Fibroblast of lung (primary cell): ENCODE measurements at places on chromosomes 4 and X.

GRCh38 chr4:2857349-2857927, 13.8 kb downstream of the ADD1 start:
- no peak overlapping the region for H3K4me3 ChIP-seq
- no peaks in the 10 kb centered on the region for H3K27me3 ChIP-seq
- peaks cover 20% of the 10 kb centered on the region for H3K4me1 ChIP-seq
- no peak overlapping the region for H3K27ac ChIP-seq

- no peaks in the 10 kb centered on the region for H3K27me3 ChIP-seq
- no peak overlapping the region for H3K4me3 ChIP-seq
- peaks cover 8% of the 10 kb centered on the region for H3K36me3 ChIP-seq
- H3K4me1 ChIP-seq, result peaks cover 3% of the 10 kb centered on the region
These were observed 86.2 kb downstream of the HPRT1 start for GRCh38 chrX:134546187-134546586.

DNA sequence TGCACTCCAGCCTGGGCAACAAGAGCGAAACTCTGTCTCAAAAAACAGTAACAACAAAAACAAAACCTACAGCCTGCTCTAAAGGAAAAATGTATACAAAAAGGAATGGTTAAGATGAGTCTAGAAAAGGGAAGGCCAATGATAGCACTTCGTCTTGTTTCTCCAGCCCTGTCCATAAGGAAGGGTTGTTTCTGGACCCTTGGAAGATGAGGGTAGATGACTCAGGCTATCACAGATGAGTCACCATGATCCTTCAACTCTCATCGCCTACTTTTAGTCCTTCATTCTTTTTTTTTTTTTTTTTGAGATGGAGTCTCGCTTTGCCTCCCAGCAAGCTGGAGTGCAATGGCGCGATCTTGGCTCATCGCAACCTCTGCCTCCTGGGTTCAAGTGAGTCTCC, 8.8 kb downstream of the PLA2G12A start:
- no peaks in the 10 kb centered on the region for H3K4me1 ChIP-seq
- no peaks in the 10 kb centered on the region for H3K27me3 ChIP-seq
- no peak overlapping the region for H3K4me3 ChIP-seq
- H3K27ac ChIP-seq, result no peak overlapping the region
- H3K36me3 ChIP-seq, result no peaks in the 10 kb centered on the region
- DNase-seq, result peak; percentile 64

DNA sequence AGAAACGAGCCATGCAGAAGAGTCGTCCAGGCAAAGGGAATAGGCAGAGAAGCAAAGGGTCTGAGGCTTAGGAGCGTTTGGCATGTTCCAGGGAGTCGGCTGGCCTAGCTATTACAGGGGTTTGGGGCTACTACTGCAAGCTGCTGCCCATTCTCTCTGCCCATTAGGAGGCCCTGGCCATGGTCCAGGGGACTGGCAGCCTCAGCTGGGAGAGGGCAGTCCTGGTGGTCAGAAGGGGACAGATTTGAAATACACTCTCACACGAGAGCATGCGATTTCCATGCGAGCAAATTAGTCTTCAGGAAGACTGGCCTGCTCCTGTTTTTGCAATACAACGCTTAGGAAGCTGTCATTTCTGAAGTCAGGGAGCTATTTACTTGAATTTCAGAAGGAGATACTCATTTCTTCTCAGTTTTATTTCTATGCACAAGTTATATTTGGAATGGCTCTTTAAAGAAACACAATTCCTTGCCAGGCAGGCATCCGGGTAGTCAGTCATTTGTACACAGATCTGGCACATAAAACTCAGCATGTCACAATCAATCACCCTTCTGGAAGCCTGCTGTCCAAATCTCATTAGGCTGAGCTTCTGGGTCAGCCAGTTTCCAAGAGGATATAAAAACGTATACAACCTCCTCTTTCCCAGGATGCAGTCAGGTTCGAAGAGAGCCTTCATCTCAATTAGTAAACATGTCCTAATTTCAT, 27.0 kb downstream of the PROM1 start:
- no peak overlapping the region for H3K27ac ChIP-seq
- H3K27me3 ChIP-seq, result peaks cover 5% of the 10 kb centered on the region
- H3K4me3 ChIP-seq, result no peak overlapping the region
- H3K36me3 ChIP-seq, result no peaks in the 10 kb centered on the region

GRCh38 chrX:21295246-21295820, 78.9 kb upstream of the CNKSR2 start:
- H3K36me3 ChIP-seq, result no peaks in the 10 kb centered on the region
- H3K27me3 ChIP-seq, result no peaks in the 10 kb centered on the region
- H3K4me3 ChIP-seq, result no peak overlapping the region
- H3K4me1 ChIP-seq, result no peaks in the 10 kb centered on the region

DNA sequence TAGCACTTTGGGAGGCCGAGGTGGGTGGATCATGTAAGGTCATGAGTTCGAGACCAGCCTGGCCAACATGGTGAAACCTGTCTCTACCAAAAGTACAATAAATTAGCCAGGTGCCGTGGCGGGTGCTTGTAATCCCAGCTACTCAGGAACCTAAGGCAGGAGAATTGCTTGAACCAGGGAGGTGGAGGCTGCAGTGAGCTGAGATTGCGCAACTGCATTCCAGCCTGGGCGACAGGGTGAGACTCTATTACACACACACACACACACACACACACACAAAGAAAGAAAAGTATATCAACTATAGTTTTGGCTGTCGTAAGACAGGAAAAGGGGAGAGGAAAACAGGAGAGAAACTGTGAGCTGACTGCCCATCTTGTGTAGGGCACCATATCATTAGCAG, 171.7 kb downstream of the ADAMTS3 start:
- DNase-seq, result peak; percentile 19
- no peak overlapping the region for H3K4me3 ChIP-seq
- no peaks in the 10 kb centered on the region for H3K36me3 ChIP-seq
- no peaks in the 10 kb centered on the region for H3K4me1 ChIP-seq
- no peaks in the 10 kb centered on the region for H3K27me3 ChIP-seq

DNA sequence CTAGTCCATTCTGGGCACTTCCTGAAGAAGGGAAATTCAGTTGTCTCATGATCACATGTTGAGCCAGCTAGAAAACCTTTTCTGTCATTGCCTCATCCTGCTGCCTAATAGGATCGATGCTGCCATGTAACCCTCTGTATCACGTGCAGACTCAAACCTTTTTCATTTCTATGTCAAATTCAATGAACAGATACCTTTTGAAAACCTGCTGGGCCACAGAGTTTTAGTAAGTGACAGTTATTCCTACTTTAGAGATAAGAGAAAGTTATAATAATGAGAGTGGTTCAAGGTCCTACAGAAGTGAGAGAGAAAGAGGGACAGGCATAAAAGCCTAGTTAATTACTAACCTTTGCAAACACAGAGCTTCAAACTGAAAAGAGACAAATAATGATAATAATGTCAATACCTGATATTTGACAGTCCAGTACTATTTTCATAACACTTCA, 46.0 kb downstream of the MAOA start:
- no peak overlapping the region for H3K4me3 ChIP-seq
- no peaks in the 10 kb centered on the region for H3K27me3 ChIP-seq
- H3K27ac ChIP-seq, result no peak overlapping the region
- DNase-seq, result no peak

GRCh38 chrX:4238916-4239315, 525.5 kb upstream of the PRKX start:
- H3K27ac ChIP-seq, result no peak overlapping the region
- no peaks in the 10 kb centered on the region for H3K27me3 ChIP-seq
- no peak overlapping the region for H3K4me3 ChIP-seq

GRCh38 chrX:148441387-148441786, 59.0 kb upstream of the AFF2 start:
- H3K27ac ChIP-seq, result no peak overlapping the region
- no peak overlapping the region for H3K4me3 ChIP-seq
- H3K4me1 ChIP-seq, result no peaks in the 10 kb centered on the region
- DNase-seq, result no peak

DNA sequence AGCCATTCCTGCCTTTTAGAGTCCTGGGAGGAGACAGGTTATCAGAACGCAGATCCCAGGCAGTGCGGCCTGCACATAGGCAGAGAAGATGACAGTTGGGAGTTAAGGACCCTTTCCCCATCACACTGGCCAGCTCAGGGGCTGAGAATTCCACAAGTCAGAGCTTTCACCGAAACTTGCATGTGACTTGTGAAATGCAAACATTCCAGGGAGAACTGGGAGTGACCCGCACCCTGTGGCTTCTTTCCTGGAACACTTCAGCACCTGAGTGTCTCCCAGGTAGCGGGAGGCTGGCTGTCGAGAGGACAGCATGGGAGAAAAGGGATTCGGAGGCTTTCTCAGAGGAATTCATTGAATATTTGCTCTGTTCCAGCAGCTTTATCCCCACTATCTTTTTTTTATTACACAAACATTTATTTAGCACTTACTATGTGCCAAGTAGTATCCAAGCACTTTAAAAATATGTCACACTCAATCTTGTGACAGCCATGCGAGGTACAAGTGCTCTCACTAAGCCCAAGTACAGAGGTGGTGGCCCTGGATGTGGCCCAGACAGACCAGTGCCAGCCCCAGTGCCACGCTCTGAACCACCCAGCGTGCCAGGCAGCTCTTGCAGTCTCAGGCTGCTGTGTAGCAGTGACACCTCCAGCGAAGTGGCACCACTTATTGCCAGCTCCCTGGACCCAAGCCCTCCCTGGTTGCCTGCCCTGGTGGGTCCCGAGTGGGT, 100.5 kb downstream of the PHKA2 start:
- no peaks in the 10 kb centered on the region for H3K36me3 ChIP-seq
- DNase-seq, result no peak
- H3K4me1 ChIP-seq, result peaks cover 6% of the 10 kb centered on the region
- H3K4me3 ChIP-seq, result no peak overlapping the region
- no peaks in the 10 kb centered on the region for H3K27me3 ChIP-seq
- no peak overlapping the region for H3K27ac ChIP-seq

GRCh38 chr4:159272273-159273140, 169.6 kb downstream of the RAPGEF2 start:
- DNase-seq, result peak; percentile 23
- H3K4me3 ChIP-seq, result no peak overlapping the region
- H3K36me3 ChIP-seq, result no peaks in the 10 kb centered on the region
- H3K27me3 ChIP-seq, result no peaks in the 10 kb centered on the region
- H3K4me1 ChIP-seq, result peaks cover 15% of the 10 kb centered on the region

DNA sequence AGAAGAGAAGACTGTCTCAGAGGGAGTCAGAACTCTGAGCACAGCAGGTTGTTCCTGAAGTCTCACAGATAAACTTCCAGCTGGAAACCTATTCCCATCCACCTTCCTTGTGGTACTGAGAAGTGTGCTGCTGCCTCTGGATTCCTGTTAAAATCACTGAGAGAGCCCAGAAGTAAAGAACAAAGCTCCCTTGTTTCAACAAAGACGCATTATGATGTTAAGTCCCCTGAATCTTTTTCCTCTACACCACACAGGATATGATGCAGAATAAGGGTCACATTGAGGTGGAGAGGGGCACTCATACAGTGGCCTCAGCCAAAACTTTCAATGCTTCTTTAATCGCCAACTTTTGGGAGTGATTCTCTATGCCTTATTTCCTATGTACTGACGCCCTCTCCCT, 321.0 kb downstream of the OPHN1 start:
- no peaks in the 10 kb centered on the region for H3K27me3 ChIP-seq
- no peak overlapping the region for H3K27ac ChIP-seq
- H3K4me1 ChIP-seq, result no peaks in the 10 kb centered on the region
- peak; percentile 69 for DNase-seq
- H3K36me3 ChIP-seq, result no peaks in the 10 kb centered on the region

GRCh38 chr4:5888222-5889001, 4.5 kb downstream of the CRMP1 start:
- no peak for DNase-seq
- H3K27ac ChIP-seq, result no peak overlapping the region
- peaks cover 44% of the 10 kb centered on the region for H3K27me3 ChIP-seq
- no peak overlapping the region for H3K4me3 ChIP-seq
- H3K4me1 ChIP-seq, result no peaks in the 10 kb centered on the region
- H3K36me3 ChIP-seq, result no peaks in the 10 kb centered on the region

GRCh38 chr4:151389311-151389710, 19.7 kb upstream of the FHIP1A start:
- no peak overlapping the region for H3K4me3 ChIP-seq
- DNase-seq, result no peak
- H3K36me3 ChIP-seq, result no peaks in the 10 kb centered on the region
- no peak overlapping the region for H3K27ac ChIP-seq

DNA sequence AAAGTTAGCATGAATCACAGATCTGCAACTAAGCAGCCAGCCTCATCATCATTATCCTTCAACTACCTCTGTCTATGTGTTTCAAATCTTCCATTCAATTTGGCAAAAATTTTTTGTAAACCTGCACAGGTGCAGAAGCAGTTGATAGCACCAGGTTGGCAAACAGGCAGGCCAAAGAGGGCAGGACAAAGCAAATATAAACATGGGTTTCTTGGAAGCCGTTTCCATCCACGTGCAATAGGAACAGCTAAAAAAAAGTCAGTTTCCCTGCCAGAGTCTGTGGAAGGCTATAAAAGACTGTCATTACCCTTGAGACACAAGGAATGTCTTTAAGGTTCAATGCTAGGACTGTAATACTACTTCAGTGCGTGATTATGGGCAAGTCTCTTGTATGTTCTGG, 253.2 kb downstream of the PDHA2 start:
- H3K27me3 ChIP-seq, result no peaks in the 10 kb centered on the region
- H3K27ac ChIP-seq, result no peak overlapping the region
- H3K36me3 ChIP-seq, result no peaks in the 10 kb centered on the region
- H3K4me3 ChIP-seq, result no peak overlapping the region
- H3K4me1 ChIP-seq, result no peaks in the 10 kb centered on the region

DNA sequence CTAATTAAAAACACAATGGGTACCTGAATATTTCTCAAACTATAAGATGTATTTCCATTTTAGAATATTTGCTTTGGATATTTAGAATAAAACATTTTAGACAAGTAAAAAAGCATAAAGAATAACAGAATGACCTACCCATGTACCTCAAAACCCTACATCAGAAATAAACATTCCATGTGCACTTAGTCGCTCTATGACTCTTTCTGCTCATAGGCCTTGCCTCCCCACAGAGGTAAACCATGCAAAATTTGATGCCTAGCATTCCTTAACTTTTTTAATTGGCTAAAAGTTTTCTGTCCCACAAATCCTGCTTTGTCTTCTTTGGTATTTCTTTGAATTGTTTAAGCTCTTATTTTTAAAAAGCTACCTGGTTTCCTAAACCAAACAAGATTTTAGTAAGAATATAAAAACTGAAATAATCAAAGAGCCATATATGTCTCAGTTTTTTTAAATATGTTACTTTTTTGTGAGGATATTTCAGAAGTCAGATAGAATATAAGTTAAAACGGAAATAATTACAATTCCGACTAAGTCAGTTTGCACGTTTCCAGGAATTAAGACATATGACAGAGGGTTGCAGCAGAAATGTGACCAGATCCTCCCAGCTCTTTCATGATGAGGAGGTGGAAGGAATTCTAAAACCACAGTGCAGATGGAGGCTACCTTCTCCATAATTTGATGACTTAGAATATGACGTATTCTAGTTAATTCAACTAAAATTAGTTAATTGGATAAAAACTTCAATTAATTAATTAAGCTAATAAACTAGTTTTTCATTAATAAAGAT, 102.5 kb downstream of the FIP1L1 start:
- no peak for DNase-seq
- no peaks in the 10 kb centered on the region for H3K36me3 ChIP-seq
- H3K27ac ChIP-seq, result peak overlapping the region; percentile 46
- H3K27me3 ChIP-seq, result no peaks in the 10 kb centered on the region
- H3K4me3 ChIP-seq, result no peak overlapping the region

- H3K4me1 ChIP-seq, result no peaks in the 10 kb centered on the region
- no peak for DNase-seq
- H3K36me3 ChIP-seq, result no peaks in the 10 kb centered on the region
- no peak overlapping the region for H3K4me3 ChIP-seq
- no peak overlapping the region for H3K27ac ChIP-seq
These were observed 158.1 kb downstream of the LHFPL1 start for GRCh38 chrX:112521676-112522075.
